Activated CD8-positive, alpha-beta memory T cell treated with anti-CD3 and anti-CD28 coated beads for 1 hour (primary cell): ENCODE measurements at places on chromosomes 4 and X.

- DNase-seq, result no peak
These were observed 472.5 kb downstream of the INPP4B start for GRCh38 chr4:142373610-142374009.

DNA sequence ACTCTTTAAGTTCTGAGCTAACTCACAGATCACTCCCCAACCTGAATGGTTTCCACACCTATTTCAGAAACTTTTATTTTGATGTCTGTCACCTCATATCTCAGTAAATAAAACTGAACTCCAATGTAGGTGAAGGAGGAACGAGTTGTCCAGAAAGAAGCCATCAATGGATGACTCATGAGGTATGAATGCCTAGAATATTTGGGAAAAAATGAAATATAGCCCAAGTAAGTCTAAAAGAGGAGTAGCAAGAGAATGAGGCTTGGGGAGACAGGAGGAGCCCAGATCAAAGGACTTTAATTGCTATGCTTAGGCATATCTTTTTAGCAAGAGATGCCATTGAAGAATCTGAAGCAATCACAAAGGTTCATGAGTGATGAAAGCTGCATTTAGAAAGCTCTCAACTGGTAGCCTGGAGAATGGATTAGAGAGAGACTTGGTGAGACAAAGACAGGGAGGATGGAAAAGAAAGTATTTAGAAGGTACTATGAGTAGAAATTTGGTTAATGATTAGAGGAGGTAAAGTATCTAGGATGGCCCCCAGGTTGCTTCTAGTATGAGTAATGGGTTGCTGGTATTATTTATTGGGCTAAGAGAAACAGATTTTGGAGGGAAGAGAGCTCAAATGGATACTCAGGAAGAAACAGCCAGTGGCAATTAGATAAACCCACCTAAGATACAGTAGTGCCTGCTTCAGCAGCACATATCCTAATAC lies 39.4 kb downstream of the NOCT start:
- no peak for DNase-seq

GRCh38 chr4:55345980-55346850 lies at the start of gene SRD5A3:
Gene SRD5A3, plus strand, starts transcription at chr4:55346242. Its CDS starts 95 bp downstream, at chr4:55346337.
- peak; percentile 74 for DNase-seq

- DNase-seq, result no peak
These were observed 204.5 kb downstream of the FMR1NB start for GRCh38 chrX:148185631-148186030.

- no peak for DNase-seq
These were observed 28.1 kb downstream of the FBXO8 start for GRCh38 chr4:174255374-174255773.

- DNase-seq, result no peak
These were observed 280.3 kb downstream of the SPRY1 start for GRCh38 chr4:123676890-123677229.

- no peak for DNase-seq
These were observed 44.8 kb downstream of the BANK1 start for GRCh38 chr4:101835121-101835904.

GRCh38 chr4:116088771-116089170 lies 975.4 kb upstream of the NDST4 start:
- no peak for DNase-seq

- no peak for DNase-seq
These were observed 46.7 kb downstream of the IRF2 start for GRCh38 chr4:184427687-184428086.

- no peak for DNase-seq
These were observed 109.6 kb downstream of the TNIP2 start for GRCh38 chr4:2646396-2647149.

DNA sequence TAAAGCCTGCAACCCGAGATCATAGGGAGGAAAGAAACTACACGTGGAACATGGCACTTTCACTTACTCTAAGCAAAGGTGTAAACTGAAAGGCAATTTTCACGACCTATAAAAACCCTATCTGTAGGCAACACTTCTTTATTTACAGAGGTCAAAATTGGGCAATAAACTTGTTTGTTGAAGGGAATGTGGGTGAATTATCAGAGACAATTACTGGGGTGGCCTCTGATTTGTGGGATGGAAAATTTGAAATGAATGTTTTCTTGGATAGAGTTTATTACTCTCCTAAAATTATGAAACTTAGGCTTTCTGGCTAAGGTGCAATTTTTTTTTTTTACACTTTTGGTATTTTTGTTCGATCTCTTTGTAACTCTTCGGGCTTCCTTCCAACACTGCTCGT lies 734.1 kb upstream of the TENM3 start:
- no peak for DNase-seq

DNA sequence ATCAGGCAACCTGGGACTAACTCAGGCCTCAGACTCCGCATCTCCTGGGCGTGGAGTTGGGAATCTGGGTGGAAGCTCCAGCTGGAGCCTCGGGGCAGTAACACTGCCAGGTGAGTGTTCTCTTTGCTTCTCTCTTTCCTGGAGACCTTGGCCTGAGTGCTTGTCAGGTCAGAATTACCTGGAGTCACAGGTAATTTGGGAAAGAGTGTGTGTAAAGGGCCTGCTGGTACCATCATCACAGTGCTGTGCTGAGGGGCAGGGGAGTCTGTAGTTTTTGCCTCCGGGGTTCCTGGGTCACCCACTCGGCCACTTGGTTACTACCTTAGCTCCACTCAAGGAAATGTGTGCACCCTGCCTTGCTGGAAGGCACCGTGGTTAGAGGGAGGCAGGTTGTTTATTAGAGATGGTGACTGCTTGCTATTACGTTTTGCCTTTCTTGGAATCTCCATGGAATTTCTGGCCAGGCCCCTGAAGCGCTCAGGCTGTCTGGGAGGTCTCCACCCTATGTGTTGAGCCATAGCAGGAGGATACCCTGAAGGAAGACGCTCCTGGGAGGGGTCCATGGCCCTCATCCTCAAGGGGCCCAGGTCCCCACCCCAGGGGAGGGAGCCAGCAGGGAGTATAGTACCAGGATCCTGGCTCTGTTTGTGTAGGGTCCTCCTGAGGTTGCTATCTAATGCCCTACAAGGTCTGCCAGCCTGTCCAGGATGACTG lies 2.9 kb downstream of the GPR78 start:
- no peak for DNase-seq

- no peak for DNase-seq
These were observed 71.1 kb downstream of the BMPR1B start for GRCh38 chr4:94828882-94829281.

DNA sequence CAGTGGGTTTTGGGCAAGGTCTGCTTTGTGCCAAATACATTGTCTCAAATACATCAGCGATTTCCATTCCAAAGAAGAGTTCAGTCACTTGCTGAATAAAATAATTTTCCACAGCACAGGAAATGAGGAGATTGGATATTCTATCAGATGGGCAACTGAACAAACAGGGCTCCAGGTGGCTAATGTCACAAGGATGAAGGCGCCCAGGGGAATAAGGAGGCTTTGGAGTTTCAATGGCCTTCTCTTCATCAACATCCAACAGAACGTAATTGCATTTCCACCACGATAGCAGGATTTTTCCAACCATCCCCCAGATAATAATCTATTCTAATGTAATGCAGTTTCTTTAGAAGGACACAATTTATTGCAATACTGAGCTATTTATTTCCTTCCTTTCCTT lies 104.7 kb upstream of the KLHL13 start:
- no peak for DNase-seq

DNA sequence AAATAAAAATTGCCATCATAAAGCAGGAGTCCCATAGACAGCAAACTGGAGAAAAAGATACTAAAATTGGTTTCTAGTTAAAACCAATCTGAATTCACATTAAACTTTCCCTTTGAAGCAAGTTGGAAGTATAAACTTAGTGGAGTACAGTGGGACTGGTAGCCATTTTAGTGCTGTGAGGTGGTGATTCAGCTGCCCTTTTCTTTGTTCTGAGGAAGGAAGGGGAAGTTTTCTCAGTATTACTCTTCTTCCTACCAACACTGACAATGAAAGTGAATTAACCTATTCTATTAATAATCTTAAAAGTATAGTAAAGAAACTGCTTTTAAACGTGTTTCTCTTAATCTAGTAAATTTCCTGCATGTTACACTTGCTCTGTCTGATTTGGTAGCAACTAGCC lies 36.7 kb downstream of the SLC9A6 start:
- no peak for DNase-seq

GRCh38 chr4:112225157-112225556 lies 6.4 kb upstream of the AP1AR start:
- no peak for DNase-seq

GRCh38 chrX:12947545-12948235 lies 27.2 kb upstream of the TMSB4X start:
- DNase-seq, result no peak
